ENCODE measurements at places on chromosomes 16 and 17.

DNA sequence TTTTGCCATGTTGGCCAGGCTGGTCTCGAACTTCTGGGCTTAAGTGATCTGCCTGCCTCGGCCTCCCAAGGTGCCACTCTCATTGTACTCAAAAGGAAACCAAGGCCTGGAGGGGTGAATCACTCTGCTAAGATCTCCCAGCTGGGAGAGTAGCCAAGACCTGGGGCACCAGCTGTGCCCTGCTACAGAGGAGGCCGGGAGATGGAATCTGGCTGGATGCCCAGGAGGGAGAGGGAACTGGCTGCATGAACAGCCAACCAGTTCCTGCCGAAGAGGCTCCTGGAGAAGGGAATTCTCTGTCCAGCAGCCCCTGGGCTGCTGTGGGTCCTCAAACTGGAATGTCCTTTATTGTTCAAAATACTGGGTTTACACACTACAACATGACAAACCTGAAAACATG is 238.7 kb upstream of the CIBAR2 start:
- DNase-seq, result peak; percentile 65

GRCh38 chr17:49409066-49409465 is 5.6 kb downstream of the PHB1 start:
- no peak for DNase-seq

- DNase-seq, result no peak
These were observed 811 bp upstream of the MAP2K3 start for GRCh38 chr17:21283482-21284318.

- DNase-seq, result peak; percentile 72
These were observed 12.7 kb upstream of the FAM20A start for GRCh38 chr17:68613739-68614298.

- no peak for DNase-seq
These were observed 12.7 kb downstream of the MRM1 start for GRCh38 chr17:36614081-36614480.

DNA sequence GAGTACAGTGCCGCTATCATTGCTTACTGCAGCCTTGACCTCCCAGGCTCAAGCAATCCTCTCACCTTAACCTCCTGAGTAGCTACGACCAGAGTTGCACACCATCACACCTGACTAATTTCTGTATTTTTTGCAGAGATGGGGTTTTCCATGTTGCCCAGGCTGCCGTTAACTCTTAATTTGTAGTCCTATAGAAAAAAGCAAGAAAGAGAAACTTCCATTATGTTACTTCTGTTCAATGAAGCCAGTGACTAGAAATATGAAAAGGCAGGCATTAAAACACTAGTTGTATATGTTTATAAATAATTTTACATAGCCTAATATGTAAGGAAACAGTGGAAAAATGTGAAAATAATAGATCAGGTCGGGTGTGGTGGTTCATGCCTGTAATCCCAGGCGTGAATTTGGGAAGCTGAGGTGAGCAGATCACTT is 9.7 kb downstream of the RAD51C start:
- no peak for DNase-seq

GRCh38 chr17:43428524-43428923 is 29.7 kb downstream of the ARL4D start:
- DNase-seq, result no peak

DNA sequence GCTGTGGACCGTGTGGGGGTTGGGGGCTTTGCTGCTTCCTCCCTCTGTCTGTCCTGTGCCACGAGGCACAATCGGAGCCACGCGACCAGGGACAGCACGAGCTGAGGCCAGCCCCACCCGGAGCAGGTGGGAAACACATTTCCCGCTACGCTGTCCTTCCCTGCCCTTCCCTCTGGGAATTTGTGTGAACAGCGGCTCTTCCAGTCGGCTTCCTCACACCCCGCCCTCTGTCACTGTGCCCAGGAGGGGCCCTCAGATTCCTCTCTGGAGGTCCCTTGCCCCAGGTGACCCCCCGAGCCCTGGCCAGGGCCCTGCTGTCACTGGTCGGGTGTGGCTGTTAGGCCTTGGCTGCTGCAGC is 19.6 kb downstream of the SPIRE2 start:
- no peak for DNase-seq

GRCh38 chr17:77750427-77751043 is 208.0 kb upstream of the TNRC6C start:
- DNase-seq, result no peak

- no peak for DNase-seq
These were observed 95.1 kb downstream of the NTN1 start for GRCh38 chr17:9116311-9116835.

DNA sequence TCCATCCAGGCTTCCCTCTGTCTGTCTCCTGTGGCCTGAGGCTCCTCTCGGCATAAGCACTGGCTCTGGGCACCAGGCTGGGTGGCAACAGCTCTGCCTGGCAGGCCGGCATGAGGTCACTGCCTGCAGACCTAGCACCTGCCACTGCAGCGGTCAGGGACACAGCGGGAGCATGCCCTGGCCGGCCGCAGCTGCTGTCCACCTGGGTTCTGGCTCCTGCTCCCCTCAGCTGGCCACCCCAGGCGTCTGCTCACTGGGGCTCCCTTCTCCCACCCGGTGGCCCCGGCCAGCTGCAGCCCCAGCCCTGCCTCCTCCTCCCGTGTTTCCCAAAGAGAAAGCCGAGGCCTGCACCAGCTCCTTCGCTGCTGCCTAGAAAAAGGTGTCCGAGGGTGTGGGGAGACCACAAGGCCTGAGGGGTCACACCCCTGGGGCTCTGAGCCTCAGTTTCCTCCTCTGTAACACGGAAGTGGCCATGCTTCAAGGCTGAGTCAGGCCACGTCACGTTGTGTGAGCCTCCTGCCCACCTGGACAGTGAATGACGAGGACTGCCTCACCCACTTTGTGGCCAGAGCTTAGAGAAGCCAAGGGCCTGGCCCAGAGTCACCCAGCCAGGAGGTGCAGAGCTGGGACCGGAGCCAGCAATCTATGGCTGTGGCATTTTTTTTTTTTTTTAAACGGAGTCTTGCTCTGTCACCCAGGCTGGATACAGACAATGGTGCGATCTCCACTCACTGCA is 6.7 kb downstream of the NTHL1 start:
- no peak for DNase-seq

GRCh38 chr17:48547808-48548522 is 3.1 kb upstream of the HOXB2 start:
- DNase-seq, result no peak
